Stimulated activated CD8-positive, alpha-beta memory T cell treated with anti-CD3 and anti-CD28 coated beads, Interleukin-15, amount 100 ng/mL, for 4 hours (primary cell): ENCODE measurements at places on chromosomes 5 and 9.

- no peak for DNase-seq
These were observed 213.7 kb upstream of the MAP3K1 start for GRCh38 chr5:56601641-56602071.

DNA sequence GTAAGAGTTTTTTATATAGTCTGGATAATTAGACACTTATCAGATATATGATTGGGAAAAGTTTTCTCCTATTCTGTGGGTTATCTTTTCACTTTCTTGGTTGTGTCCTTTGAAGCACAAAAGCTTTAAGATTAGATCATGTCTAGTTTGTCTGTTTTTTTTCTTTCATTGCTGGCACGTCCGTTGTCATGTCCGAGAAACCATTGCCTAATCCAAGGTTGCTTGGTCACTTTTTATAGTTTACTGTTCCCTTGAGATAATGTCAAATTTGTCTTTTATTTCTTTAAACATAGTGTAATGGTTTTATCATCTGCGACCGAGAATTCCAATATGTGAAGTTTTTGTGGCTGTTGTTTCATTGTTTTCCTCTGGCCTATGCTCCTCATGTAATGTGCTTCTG, 28.8 kb downstream of the GARNL3 start:
- DNase-seq, result no peak

- DNase-seq, result no peak
These were observed 26.2 kb downstream of the ZNF462 start for GRCh38 chr9:106889061-106889590.

- DNase-seq, result no peak
These were observed 369.5 kb downstream of the ARL15 start for GRCh38 chr5:53940921-53941320.

- DNase-seq, result no peak
These were observed 478.5 kb upstream of the SMARCA2 start for GRCh38 chr9:1536522-1537170.
